ENCODE measurements at places on chromosomes 12 and 14.

GRCh38 chr12:78189656-78190055 lies 359.0 kb downstream of the NAV3 start:
- no peak for DNase-seq

GRCh38 chr12:14426792-14427191 lies 61.3 kb downstream of the ATF7IP start:
- no peak for DNase-seq

DNA sequence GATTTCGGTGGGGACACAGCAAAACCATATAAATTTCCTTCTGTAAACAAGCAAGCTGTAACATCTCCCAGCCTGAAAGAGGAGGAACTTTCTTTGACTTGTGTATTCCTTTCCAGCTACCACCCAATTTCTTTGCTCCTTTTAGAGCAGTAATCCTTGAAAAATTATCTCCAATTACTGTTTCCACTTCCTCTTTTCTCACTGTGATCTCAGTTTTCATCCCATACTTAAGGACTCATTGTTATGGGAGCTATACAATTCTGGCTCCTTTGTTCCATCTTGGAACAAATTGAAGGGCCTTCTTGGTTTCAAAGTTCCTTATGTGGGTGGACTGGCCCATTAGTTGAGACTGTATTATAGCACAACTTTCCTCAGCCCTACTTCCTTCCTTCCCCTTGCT lies 152.6 kb downstream of the AKAP6 start:
- DNase-seq = no peak

DNA sequence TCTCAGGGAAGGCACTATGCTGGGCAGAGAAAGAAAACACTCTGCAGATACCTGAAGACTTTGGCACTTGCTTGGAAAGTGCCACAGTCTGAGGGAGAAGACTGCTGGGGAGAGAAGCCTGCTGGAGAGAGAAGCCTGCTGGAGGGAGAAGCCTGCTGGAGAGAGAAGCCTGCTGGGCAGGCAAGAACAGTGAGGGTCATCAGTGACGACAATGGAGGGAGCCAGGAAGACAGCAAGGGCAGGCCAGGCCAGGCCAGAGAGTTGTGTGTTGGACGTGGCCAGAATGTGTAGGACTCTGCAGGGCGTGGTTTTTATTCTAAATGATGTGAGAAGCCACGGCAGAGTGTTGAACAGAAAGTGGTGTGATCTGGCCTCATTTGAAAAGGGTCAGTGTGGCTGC lies 185.3 kb upstream of the ABCD2 start:
- DNase-seq = no peak

DNA sequence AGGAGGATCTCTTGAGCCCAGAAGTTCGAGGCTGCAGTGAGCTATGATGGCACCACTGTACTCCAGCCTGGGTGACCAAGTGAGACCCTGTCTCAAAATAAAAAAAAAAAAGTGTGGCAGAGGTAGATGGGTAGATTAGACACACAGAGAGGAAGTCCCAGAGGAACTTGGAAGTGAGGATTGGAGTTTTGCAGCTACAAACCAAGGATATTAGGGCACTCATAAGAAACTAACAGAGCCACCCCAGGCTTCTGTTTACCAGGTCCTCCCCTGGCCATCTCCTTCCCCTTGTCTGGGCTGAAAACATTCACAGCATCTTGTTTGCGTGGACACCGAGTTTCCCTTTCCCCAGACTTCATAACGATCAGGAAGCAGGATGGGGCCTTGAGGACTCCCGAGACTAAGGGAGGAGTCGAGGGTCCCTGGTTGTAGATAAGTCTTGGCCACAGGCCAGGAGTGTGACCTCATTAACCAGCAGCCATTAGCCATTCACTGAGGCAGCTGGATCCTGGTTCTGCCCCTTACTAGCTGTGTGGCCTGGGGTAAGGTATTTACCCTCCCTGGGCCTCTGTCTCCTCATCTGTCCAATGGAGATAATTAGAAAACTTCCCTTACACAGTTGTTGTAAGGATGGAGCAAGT lies 2.1 kb downstream of the MAP1LC3B2 start:
- DNase-seq = no peak

- DNase-seq = no peak
These were observed 36.5 kb downstream of the NCKAP5L start for GRCh38 chr12:49791700-49792099.

- no peak for DNase-seq
These were observed 33.6 kb downstream of the PRORP start for GRCh38 chr14:35155962-35156361.

GRCh38 chr14:31166271-31166561 lies 41.4 kb downstream of the HECTD1 start:
- no peak for DNase-seq

DNA sequence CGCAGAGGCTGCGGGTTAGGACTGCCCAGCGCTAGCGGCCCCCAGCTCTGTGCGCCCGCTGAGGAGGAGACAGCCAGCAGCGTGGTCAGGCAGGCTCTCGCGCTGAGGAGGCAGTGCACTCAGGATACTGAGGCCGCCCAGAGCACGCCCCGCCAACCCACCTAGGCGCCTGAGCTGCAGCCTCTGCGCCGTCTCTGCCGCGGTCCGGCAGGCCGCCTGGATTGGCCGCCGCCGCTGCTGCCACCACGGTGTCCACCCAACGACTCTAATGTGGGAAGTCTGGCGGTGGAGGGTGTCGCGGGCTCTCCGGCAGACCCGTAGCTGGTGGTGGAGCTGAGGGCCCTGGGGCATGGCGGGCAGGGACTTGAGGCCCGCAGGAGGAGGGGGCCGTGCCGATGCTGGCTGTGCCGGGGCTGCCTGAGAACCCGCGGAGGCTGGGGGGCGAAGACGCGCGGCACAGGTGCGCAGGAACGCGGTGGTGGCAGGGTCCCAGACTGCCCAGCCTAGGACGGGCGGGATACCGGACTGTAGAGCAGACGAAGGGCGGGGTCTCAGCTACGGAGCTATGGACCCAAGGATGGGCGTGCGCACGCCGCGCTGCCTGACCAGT lies 69.9 kb downstream of the ASCL4 start:
- no peak for DNase-seq

DNA sequence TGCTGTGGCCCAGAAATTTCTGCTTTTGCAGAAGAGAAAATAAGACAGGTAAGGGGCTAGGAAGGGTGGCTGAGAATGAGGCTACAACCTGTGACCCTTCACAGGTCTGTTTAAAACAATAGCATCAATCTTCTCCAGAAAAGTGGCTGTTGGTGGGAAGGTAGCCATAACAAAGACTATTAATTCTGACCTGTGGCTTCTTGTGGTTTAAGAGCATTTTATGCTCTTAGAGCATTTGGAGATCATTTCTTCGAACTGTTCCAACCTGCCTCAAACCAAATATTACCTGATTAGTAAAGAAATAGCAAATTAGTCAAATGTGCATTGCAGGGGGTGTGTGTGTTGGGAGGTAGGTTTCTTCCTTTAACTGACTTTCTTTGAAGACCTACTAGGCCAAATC lies 15.2 kb upstream of the TCP11L2 start:
- no peak for DNase-seq

- no peak for DNase-seq
These were observed 350.4 kb downstream of the TRHDE start for GRCh38 chr12:72622556-72622955.

DNA sequence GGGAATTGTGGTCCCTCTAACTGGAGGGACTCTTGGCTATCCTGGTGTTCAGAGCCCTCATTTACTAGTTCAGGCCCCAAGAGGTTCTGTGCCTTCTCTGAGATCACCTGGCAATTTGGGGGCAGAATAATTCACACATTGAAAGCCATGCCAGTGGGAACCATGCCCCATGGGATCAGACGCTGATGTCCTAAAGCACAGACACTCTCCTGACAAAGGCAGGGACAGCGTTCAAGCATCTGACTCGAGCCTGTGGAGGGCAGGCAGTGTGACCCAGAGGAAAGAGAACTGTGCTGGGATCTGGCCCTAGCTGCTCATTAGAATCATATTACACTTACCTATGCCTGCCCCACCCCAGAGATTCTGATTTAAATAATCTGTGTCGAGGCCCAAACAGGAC lies 2.4 kb upstream of the ASB2 start:
- no peak for DNase-seq

DNA sequence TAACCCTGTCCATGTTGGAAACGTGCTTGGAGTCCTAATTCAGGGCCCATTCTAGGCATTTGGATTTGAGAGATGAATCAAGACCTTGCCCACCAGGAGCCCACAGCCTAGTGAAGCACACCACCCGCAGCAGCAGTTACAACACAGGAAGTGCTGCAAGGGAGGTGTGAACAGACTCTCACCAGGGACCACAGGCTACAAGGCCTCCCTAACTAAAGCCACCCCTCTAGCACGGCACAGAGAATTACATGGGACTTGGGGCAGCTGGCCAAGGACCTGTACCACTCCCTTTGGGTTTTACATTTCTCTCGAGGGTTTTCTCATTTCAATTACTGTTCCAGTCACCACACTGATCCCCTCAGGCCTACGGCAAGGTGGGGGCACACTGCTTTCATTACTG lies 49.5 kb upstream of the FOXN3 start:
- no peak for DNase-seq

GRCh38 chr12:117564881-117565280 lies 203.5 kb upstream of the NOS1 start:
- no peak for DNase-seq

DNA sequence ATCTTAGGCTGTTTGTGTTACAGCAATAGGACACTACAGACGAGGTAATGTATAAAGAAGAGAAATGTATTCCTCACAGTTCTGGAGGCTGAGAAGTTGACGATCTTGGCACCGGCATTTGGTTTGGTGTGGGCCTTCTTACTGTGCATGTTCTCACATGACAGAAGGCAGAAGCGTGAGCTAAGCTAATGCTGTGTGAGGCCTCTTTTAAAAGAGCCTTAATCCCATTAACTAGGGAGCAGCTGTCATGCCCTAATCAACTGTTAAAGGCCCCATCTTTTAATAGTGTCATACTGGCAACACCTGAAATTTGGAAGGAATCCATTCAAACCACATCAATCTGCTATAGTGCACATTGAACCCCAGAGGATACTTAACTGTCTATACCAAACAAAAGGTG lies 992.9 kb downstream of the GALC start:
- DNase-seq = no peak

GRCh38 chr12:64824130-64824499 lies 332 bp upstream of the TBC1D30 start:
- no peak for DNase-seq

GRCh38 chr14:96246539-96246847 lies 9.5 kb upstream of the BDKRB1 start:
- peak; percentile 75 for DNase-seq

- DNase-seq = no peak
These were observed 292.3 kb downstream of the TMEM117 start for GRCh38 chr12:44127966-44128710.

DNA sequence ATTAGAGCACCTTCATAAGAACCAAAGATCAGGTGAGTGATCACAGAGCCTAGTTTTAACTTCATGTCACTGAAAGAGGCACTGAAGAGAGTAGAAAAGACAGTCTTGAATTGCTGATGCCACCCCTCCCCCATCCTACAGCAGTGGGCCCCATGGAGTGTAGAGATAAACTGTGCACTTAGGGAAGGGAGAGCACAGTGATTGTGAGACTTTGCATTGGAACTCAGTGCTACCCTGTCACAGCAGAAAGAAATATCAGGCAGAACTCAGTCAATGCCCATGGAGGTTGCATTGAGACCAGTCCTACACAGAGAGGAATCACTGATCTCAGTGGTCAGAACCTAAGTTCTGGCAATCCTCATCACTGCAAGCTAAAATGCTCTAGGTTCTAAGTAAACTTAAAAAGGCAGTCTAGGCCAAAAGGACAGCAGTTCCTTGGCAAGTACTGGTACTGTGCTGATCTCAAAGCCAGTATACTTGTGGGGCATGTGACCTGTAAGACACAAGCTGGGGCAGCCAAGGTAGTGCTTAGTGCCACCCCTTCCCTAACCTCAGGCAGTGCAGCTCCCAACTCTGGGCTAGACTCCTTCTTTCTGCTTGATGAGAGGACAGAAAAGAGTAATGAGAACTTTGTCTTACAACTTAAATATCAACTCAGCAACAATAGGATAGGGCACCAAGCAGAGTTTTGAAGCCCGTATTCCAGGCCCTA lies 94.1 kb downstream of the FSCB start:
- no peak for DNase-seq

DNA sequence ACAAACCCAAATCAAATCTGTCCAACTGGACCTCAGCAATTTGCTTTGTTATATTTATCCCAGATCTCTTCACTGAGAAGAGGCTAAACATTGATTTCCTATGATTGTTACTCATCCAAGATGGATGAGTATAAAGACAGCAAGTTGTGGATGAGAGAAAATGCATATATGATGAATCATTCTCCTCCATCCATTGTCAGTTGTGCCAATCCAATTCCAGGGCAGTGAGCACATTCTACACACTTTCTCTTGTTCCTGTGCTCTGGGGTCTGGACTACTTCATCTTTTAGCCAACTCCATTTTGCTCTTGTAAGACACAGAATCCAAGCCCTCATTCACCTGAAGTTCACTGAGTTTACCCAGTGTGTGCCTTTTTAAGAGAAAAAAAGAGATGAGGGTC lies 105.7 kb downstream of the GCH1 start:
- peak; percentile 43 for DNase-seq

DNA sequence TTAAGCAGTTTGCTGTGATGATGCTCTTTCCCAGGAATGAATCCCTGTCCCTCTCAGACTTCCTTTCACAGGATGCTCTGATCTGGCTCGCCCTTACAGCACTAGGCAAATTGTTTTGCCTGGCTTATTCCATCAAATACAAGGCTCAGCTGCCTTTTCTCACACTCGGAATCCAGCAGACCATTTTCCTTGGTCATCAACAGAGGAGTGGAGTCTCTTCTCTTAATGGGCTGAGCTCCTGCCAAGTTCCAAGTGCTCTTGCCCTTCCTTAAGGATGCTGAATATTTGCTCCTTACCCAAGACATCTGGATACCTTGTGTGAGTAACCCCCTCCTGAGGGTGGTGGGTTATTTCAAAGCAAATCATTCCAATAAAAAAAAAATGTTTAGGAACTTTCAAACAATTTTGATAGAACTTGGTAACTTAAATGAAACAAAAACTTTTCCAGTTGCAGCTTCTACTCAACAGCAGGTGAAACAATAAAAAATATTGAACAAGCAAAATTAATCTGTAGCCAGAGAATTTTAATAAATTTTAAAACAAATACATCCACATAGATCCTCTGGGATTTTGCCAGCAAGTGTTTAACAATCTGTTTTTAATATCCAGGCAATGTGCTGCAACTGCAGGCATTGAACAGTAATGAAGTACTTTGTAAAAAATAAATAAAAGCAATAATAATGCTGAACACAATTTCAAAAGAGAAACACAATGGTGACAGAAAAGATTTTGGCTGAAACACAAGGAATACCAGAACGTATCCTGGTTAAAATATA lies 264.0 kb upstream of the FAR2 start:
- no peak for DNase-seq

DNA sequence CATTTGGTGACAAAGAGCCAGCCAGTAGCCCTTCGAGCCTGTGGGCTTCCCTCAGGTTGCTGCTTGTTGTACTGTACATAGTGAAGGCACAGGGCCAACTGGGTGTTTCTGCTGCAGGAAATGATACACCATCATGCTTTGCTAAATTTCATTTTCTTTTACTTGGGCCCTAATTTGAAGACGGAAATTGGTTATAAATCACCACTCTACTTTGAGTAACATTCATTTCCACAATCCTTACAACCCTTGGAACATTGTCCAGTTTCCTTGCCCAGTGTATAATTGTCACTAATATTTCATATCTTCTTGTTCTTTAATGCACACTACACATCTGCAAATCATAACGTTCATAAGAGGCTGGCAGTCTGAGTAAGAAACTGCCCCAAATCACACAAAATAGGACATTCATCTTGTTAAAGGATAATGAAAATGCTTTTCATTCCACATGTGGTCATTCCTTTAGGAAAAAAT lies 30.2 kb downstream of the MSRB3 start:
- no peak for DNase-seq
